Activated CD4-positive, CD25-positive, alpha-beta regulatory T cell treated with anti-CD3 and anti-CD28 coated beads, Interleukin-2, amount 50 U/mL, for 16 hours (primary cell): ENCODE measurements at places on chromosomes 4 and X.

- no peak for DNase-seq
Measured at GRCh38 chrX:153869473-153870287, 16.3 kb downstream of the L1CAM start.

- DNase-seq = no peak
Measured at GRCh38 chrX:133434197-133434820, 19.0 kb upstream of the GPC4 start.

- DNase-seq = no peak
Measured at GRCh38 chr4:173934201-173934600, 349.3 kb downstream of the FBXO8 start.

DNA sequence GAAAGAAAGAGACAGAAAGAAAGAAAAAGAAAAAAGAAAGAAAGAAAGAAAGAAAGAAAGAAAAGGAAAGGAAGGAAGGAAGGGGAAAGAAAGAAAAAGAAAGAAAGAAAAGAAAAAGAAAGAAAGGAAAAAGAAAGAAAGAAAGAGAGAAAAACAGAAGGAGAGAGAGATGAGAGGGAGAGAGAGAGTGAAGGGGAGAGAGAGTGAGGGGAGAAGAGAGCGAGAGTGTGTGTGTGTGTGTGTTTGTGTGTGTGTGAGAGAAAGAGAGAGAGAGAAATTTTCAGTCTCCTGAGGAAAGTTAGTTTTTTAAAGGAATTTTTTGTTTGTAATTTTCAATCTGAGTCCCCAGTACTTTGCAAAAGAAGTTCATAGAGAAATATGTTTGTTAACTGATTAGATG lies 504.1 kb upstream of the POU3F4 start:
- DNase-seq = no peak

- DNase-seq = no peak
Measured at GRCh38 chr4:10619855-10620254, 64.7 kb downstream of the CLNK start.

- no peak for DNase-seq
Measured at GRCh38 chr4:8472689-8473197, 32.2 kb downstream of the TRMT44 start.

DNA sequence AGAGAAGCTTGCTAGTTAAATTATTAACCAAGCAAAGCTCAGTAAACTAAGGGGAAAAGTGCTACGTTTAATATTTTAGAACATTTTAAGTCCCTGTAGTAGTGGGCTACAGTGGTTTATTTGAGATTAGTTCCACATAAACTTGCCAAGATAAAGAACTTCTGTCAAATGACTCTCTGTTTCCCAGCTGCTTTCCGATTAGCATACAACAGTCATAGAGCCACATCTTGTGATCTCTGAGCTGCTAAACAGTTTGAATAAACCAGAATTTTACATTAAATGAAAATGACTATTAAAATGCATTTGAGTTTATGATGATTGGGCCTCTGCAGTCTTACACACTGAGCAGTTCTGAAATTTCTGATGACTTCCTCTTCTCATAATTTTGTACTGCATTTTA lies 568.5 kb downstream of the IQCM start:
- no peak for DNase-seq

DNA sequence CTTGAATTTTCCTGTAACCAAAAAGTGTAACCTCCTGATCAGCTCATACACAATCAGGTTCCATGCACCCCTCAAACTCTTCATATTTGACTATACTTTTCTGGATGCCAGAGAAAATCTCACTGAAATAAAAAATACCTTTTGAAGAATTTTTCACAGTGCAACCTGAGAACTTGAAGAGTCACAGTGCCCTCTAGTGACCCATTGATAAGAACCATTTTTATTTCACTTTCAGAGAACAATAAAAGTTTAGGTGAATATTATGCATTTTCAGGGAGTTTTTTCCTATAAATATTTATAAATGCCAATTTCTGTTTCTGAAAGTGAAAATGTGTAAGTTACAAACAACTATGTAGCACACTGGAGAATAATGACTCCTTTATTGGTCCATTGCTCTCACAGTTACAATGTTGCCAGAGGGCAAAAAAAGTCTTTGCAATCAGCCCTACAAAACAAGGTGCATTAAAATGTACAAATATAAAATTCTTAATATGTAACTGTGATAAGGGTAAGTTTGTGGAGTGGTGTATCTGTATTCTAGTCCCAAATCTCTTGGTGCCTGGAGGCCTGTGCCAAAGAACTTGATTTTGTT lies 153.6 kb upstream of the INTU start:
- DNase-seq = no peak

- DNase-seq = no peak
Measured at GRCh38 chr4:141248029-141248428, 27.3 kb downstream of the ZNF330 start.

DNA sequence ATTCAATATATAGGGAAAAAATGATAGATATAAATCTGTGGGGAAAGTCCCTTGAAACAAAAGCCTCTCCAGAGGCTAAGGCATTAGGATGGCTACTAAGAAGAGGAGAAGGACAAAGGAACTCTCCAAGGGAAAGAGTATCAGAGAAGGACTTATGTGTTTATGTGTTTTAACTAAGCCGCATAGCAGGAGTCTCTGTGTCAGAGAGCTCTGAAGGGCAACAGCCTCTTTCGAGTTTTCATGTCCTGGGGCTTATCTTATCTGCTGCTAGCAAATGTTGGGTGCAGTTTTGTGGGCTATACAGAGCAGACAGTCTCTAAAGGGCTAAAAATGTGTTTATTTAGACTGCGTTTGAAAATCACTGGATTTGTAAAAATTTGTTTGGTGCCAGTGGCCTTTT lies 1145.6 kb upstream of the DIAPH2 start:
- no peak for DNase-seq

DNA sequence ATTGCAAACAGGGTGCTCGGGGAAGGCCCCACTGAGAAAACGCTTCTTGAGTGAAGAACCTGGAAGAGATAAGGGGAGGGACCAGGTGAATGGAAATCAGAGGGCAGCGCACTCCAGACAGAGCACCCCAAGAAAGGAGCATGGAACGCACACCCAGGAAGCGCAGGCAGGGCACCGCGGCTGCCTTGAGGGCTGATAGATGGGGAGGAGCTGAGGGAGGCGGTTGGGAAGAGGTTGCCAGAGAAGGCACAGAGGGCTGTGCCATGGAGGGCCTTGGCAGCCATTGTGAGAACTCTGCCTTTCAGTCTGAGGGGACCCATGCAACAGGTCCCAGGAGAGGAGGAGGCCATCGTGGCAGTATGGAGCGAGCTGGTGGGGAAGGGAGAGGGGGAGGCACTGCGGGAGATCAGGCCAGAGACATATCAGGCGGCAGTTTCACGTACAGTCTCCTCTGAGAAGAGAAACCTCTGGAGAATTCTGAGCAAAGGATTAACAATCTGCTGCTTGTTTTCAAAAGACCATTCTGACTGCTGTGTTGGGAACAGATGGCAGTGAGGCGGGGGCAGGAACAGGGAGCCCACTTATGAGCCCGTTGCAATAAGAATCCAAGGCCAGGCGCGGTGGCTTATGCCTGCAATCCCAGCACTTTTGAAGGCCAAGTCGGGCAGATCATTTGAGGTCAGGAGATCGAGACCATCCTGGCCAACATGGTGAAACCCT lies 83.7 kb downstream of the PCYT1B start:
- no peak for DNase-seq

DNA sequence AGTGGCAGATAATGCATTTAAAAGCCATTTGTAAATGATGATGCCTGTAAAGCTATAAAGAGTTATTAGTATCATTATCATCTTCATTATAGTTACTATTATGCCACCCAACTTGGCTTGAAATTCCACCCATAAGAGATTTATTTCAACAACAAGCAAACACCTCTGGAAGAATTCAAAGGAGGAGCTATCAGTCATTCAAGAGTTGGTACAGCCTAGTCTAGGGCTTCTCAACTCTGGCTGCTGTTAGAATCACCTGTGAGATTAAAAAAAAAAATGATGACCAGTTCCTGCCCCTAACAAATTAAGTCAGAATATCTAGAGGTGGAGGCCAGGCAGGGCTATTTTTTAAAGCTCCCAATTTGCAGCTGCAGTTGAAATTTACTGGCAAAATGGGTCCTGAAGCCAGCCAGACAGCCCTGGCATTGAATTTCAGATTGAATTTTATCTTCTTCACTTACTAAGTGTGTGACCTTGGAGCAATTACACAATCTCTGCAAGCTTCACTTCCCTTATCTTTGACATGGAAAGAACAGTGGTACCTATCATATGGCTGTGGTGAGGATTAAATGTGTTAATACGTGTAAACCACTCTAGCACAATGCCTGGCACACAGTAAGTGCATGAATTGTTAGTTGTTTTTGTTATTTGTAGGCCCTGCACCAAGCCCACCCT lies 52.9 kb upstream of the EDA start:
- DNase-seq = no peak

- DNase-seq = no peak
Measured at GRCh38 chr4:109826719-109827118, 1.1 kb upstream of the RRH start.

GRCh38 chrX:11890836-11891514 lies 132.9 kb downstream of the MSL3 start:
- DNase-seq = no peak

DNA sequence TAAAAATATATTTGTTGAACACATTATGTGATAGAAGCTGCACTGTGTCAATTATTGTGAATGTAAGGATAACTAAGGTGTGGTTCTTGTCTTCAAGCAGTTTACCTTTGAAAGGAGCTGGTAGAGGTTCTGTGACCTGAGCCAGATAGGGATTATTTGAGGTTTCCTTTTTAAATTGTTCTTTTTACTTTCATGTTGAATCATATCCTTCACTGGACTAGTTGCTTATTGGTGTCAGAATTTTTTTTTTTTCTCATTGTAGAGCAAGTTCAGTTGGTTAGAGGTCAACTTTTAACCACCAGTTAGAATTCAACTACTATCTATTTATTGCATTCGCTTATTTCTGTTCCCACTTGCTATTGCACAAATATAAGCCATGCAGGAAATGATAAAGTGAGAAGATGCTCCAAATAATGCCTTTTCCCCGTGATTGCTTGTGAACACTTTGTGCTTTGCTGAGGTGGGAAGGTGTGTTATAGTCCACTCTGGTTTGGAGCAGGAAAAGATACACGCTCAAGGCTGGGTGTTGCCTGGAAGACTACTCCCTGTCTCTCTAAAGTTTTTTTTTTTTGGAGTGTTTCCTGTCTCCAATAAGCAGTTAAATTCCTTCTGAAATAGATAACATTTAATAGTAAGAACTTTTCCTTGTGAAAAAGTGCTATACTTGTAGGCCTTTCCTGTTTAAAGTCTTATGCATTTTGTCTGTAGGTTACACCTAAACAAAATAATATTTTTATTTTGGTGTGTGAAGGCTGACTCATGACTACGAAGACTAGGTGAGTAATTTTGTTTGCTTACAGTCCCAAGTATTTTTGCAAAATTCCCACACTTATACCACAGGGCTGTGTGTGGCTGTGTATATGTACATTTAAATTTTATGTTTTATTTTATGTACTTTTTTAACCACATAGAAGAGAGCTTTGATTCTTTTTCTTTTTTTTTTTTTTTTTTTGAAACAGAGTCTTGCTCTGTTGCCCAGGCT lies 83.8 kb upstream of the LCORL start:
- no peak for DNase-seq

DNA sequence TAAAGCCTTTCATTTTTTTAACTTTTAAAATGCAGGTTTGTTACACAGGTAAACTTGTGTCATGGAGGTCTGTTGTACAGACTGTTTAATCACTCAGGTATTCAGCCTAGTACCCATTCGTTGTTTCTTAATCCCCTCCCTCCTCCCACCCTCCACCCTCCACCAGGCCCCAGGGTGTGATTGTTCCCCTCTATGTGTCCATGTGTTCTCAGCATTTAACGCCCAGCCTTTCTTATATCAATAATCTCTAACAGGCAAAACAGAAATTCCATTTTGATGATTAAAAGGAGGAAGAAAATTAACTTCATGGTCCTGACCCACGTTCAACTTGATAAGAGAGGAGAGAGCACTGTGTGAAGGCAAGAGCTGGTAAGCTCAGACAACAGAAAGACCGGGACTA lies 75.1 kb downstream of the TSPAN5 start:
- no peak for DNase-seq

GRCh38 chrX:110208092-110208491 lies 109.8 kb downstream of the AMMECR1 start:
- DNase-seq = no peak

GRCh38 chr4:168188754-168189153 lies 96.4 kb downstream of the ANXA10 start:
- DNase-seq = no peak

- no peak for DNase-seq
Measured at GRCh38 chr4:106079616-106080015, 184.3 kb downstream of the NPNT start.

- no peak for DNase-seq
Measured at GRCh38 chr4:180465364-180465763, 1777.8 kb upstream of the TENM3 start.

DNA sequence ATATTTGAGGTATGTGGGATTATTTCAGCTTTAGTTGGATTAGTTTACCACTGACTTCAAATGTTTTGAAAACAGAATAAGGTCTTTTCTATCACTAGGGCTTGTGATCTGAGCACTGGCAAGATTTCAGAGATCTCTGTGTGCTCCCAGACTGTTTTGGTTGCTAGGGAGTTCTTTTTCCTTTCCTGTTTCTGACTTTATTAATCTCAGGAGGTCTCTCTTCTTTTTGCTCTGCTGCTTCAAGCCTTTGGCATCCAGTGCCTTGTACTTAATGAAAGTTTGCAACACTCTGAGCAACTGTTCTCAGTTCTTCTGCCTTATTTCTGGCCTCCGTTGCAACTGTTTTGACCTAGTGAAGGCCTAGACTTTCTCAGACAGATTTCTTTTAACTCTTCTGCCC lies 32.1 kb upstream of the PAQR3 start:
- DNase-seq = no peak

DNA sequence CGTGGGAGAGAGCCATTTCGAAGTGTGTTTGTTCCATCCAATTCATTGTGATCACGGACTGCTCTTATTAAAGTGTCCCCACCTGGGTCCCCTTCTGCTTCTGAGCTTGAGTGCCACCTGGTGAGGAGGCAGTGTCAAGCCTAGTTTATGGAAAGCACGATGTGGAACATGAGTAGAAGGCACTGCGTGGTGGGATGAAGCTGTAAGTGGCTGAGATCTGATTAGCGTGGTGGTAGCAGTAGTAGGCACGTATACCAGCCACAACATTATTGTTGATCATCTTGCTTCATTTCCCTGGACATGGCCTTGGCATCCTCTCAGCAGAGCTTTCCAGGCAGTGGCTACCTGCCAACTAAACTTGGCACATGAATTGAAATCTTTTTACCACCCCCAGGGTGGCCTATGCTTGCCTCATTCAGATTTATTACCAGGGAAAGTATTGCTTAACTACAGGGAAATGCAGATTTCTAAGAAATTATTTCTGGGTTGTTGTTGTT lies 46.4 kb downstream of the GPAT3 start:
- DNase-seq = no peak

- DNase-seq = no peak
Measured at GRCh38 chr4:72286185-72286584, 254.4 kb downstream of the NPFFR2 start.

DNA sequence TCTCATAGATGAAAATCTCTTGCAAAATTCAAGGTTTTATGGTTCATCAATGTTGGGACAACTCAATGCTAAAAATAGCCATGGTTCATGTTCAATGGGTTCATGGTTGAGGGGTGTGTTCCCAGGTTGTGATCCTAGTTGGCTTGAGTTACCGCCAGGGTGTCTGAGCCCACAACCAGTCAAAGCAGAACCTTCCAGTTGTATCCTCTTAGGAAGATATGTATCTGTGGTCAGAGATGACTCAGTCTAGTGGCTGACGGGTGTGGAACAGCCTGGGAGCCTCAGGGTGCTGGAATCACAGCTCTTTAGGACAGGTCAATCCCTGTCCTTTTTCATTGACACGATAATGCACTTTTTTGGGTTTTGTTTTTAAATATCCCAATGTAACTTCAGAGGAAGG lies 192.3 kb upstream of the NR3C2 start:
- DNase-seq = no peak

GRCh38 chr4:165992283-165992682 lies 119.2 kb downstream of the TLL1 start:
- DNase-seq = no peak
